ENCODE measurements at places on chromosomes 7 and 10. TPM values are rescaled to one million over a fixed set of nuclear protein-coding genes. Genes with fewer than 3 reads are reported as not detected.
A peak's percentile ranks its signal among the peaks of the same experiment; 100 is the strongest.

Gene CTAGE15
- not detected for total RNA-seq

Gene PRPS1L1
- not detected for total RNA-seq

Gene CDNF
- total RNA-seq: 2.3 TPM

- no peak for DNase-seq
Observed at GRCh38 chr10:100890673-100891317, 22.0 kb upstream of the SLF2 start.

GRCh38 chr10:102615361-102615760, 28.9 kb upstream of the TRIM8 start:
- DNase-seq: peak; percentile 49

DNA sequence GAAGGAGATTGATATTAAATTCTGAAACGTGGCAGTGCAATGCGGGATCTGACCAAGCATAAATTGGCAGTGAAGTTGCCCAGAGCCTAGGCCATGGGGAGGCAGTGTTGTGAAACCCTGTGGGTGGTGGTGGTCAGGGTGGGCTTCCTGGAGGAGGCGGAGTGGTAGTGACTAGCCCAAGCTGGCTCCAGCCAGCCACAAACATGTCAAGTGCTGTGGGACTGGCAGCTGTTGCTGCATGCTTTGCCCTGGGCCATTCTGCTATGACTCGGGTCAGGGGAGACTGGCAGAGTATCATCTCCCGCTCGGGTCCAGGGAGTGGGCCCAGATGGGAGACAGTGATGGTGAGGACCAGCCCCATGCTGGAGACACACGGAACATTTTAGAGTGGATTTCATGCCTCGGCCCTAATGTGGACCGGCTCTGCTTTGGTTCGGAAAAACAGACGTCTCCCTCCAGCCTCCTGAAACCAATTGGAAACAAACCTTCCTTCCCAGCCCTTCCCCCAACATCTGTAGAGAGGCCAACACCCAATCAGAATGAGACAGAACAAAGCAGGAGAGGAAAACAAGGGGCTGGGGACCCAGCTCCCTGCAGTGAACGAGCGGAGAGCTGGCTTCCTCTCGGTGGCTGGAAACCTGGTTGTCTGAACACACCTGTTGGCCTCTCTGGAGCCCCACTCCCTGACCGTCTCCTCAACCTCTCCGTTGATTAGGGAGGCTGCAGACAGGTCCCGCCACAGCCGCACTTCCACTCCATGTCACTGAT, 58.2 kb downstream of the TMEM270 start:
- no peak for DNase-seq

GRCh38 chr10:47297866-47298540, 2.0 kb upstream of the GDF10 start:
- DNase-seq: no peak

DNA sequence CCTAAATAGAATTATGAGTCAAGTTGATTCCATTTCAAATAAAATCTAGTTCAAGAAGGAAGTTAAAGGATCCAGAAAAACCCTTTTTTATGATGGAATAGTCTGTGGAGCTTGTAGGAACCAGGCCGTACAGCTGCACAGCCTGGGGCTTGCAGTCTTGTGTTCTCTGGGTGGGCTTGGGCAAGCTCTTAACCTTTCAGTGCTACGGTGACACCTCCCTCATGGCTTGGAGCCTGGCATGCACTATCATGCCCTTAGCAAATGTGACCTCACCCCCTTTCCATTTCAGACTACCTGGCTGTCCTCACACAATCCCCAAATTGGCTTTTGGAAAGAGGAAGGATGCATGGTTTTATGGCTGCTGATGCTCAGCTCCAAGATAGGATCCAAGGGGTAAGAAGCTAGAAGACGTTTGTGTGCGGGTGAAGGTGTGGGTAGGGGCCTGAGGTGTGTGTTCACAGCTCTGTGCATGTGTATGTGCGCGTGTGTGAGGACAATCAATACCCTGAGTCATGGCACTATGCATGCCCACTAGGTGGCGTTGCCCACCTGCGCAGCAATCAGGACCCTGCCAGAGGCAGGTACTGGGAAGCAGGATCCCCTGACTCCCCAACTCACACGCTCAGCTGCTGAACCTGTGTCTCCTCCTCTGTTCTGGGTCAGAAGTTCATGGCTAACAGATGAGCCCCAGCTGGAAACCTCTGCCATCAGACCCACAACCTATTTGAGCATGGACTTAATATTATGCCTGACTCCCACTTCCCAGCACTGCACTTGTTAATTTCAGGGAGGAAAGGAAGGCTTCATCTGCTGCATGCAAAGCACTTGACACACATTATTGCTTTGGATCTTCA, 113.4 kb downstream of the PTPN20 start:
- peak; percentile 65 for DNase-seq

- DNase-seq: no peak
Observed at GRCh38 chr7:111113263-111114017, 22.5 kb downstream of the LRRN3 start.

All from Right ventricle myocardium superior (tissue), 1 donor.